GM12878 (cell line): ENCODE measurements at places on chromosomes 2 and 18.

DNA sequence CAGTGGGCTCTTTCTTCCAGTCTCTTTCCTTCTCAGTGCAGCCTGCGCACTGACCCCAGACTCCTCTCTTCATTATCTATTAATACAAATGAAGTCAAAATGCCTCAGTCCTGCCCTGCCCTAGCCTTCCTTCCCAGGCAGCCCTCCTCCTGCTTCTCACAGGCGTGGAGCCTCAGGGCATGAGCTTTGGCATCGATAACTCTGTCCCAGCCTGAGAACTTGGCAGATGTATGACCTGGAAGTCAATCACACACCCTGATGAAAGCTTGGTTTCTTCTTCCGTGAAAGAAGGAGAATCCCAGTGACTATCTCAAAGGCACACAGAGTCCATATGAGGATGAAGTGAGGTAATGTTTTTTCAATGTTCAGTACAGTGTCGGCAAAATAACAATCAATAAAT lies 600.7 kb upstream of the ID2 start:
- no peak for DNase-seq

GRCh38 chr2:217656316-217656715 lies 346.5 kb downstream of the TNS1 start:
- DNase-seq: no peak

- no peak for DNase-seq
Observed at GRCh38 chr2:202344178-202344577, 31.9 kb upstream of the BMPR2 start.

DNA sequence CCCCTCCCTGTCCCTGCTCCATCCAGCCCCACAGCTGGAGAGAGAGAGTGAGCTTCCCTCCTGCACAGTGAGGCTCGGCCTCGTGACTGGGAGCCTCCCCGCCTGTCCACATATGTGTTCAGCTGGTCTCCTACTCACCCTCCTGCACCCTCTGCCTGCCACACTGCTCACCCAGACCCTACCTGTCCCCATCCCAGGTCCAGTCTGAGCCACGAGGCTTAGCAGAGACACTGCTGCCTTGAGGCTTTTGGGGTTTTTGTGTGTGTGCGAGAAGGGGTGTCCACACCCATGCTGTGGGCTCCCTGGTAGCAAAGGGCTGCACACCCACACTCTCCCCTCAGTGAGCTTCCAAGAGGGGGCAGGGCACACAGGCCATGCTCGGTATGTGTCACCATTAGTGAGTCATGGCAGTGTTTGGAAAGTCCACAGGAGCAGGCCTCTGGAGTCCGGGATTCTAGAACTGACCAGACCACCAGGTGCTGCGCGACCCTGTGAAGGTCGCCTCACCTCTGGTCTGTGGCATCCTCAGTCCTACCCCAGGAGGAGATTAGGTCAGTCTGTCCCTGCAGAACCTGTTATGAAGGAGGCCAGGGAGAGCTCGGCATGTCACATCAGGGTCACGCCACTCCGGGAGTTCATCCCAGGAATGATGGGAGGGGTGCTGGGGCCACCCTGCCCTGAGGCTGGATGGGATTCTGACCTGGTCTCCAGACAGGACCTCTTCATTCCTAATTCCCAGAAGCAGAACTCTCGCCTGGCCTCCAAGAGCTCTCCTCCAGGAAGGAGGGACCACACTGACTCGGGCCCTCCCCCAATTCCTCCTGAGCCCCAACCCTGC lies 39.9 kb upstream of the SMAD7 start:
- DNase-seq: no peak

- DNase-seq: no peak
Observed at GRCh38 chr2:22880161-22880560, 504.8 kb upstream of the KLHL29 start.

DNA sequence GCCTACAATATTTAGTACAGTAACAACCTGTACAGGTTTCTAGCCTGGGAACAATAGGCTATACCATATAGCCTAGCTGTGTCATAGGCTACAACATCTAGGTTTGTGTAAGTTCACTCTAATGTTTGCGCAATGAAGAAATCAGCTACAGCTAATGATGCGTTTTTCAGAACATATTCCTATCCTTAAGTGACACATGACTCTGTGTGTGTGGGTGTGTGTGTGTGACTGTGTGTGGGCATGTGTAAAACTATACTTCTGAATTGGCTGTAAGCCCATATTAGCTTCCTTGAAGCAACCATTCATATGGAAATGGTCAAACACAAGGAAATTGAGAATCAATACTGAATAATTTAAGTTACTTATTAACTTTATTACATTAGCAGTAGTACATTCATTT lies 120.8 kb upstream of the SULT1C3 start:
- DNase-seq: no peak

DNA sequence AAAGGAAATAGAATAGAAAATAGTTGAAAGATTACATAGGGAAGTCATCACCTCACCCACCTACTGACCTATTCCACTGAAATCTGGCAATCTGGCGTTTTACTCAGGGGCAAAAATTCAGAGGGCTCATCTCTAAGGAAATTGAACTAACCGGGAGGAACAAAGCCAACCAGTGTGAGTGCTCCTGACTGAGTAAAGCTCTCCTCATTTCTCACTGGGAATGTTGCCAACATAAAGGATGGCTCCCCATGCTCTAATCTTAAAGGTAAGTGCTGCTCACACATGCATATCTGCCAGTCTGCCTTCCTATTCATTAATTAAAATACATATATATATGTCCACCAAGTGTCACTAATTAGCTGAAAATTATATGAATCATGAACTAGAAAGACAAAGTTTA lies 13.5 kb upstream of the DOK6 start:
- no peak for DNase-seq

- DNase-seq: no peak
Observed at GRCh38 chr2:231318436-231318835, 77.1 kb upstream of the B3GNT7 start.

DNA sequence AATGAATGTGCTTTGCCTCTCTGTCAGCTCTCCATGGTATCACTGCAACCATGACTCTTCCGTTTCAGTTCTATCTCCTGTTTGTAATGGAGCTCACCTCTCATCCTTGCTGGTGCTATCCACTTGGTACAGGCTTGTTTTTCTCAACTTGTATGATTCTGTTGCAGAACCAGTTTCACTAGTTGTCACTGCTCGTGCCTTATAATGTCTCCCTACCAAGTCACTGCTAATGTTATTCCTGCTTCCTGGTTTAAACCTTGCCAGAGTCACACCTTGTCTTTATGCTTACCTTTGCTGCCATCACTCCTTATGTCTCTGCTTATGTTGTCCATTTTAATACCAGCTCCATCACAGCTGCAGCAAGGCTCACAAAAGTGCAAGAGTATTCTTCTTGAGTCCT lies 1191.0 kb upstream of the LRRTM1 start:
- DNase-seq: no peak

GRCh38 chr2:105330681-105331375 lies 1.3 kb upstream of the TGFBRAP1 start:
- no peak for DNase-seq

- no peak for DNase-seq
Observed at GRCh38 chr2:97723156-97724072, 10.0 kb downstream of the ZAP70 start.

DNA sequence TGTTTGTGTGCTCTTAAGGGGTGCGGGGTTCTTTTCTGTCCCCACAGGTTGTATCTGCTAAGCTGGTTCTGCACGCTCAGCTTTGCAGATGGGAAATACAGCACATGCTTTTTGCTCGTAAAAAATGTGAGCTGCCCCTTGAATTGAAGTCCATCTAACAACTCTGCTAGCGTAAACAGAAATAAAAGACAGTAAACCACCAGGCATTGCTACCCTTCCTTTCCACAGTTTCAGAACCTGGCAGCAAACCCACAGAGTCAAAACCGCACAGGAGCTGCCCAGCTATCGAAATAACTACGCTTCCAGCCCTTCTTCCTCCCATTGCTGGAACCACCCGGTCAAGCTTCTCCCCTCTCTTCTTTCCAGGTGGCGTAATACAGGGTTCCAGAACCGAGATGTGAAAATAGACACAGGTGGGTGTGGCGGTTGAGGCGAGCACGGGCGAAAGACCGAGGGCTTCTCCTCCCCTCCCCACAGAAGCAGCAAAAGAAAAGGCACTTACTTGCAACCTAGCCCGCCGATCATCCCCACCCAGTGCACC lies 479 bp downstream of the SCN9A start:
- no peak for DNase-seq

GRCh38 chr2:69948032-69948962 lies 13.1 kb downstream of the ASPRV1 start:
- no peak for DNase-seq

DNA sequence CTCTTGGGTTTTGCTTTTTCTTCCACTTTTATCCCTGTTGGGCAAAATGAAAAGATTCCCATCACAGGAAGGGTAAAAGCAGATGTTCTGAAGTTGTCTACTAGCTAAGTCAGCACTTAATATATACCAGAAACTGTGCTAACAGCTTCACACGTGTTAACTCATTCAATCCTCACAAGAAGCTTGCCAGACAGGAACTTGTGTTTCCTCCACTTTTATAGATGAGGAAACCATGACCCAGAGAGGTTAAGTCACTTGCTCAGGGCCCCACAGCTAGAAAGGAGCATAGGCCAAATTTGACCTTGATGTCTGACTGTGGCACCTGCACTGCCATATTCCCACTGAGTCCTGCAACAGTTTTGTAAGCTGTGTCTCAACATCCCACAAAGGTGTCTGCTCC lies 76.8 kb upstream of the EPC2 start:
- DNase-seq: no peak

DNA sequence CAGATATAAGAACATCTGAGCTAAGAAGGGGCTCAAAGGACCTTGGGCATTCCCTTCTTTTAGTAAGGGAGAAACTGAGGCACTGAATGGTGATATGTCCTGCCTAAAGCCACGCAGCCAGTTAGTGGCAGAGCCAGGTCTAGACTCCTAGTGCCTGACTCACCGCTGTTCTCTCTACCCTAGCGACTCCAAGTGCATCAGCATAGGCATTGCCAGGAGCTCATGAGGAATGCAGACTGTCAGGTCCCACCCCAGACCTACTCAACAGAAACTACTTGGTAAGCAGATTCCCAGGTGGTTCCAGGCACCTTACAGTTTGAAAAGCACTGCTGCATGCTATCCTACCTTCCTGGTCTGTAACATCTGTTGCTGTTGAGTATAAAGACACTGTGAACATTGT lies 158.9 kb downstream of the MSH2 start:
- DNase-seq: no peak

DNA sequence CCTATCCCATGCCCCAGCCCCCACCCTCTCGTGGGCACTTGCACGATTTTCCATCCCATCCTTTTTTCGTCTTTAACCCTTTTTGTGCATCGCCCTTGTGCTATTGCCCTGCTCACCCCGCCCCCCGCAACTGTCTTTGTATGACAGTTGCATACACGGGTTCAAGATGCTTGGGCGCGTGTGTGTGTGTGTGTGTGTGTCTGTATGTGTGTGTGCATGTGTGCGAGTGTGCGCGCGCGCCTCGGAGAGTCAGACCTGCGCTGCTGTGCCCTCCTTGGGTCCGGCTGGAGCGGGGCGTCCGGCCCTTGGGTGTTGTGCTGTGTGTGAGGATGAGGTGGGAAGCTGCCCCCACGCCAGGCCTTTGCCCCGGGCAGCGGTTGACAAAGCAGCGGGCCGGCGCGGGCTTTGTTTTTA lies 230.7 kb downstream of the HAUS1 start:
- DNase-seq: no peak

GRCh38 chr2:98474979-98475632 lies 30.4 kb downstream of the INPP4A start:
- no peak for DNase-seq

DNA sequence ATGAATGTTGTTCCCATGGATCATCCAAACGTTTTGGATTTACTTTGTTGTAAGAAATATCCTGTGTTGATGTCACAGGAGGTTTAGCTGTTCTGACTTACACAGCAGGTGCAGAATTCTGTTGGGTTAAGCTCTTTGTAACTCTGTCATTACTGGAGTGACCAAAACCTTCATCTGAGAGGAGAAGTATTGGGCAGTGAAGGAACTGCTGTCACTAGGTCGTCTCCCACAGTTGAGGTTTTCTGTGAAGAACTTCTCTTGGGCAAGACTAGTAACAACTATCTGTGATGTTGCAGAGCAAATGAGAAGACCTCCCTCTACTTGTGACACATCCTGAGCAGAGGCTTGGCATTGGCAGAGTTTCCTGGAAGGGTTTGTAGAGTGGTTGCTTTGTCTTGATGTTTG lies 2.9 kb downstream of the SPTBN1 start:
- no peak for DNase-seq

DNA sequence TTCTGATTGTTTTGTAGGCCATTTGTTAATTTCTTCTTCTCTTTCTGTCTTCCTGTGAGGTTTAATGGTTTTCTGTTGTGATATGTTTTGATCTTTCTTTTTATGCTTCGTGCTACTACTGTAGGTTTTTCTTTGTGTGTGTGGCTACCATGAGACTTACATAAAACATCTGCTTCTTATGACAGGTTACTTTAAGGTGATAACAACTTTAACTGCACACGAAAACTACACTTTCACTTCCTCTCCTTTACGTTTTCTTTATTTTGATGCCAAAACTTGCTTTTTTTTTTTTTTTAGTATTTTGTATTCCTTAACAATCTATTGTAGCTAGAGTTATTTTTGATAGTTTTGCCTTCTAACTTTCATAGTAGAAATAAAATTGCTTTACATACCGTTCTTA lies 691.3 kb downstream of the TSN start:
- no peak for DNase-seq

GRCh38 chr18:59555995-59556659 lies 141.1 kb downstream of the CCBE1 start:
- DNase-seq: no peak

DNA sequence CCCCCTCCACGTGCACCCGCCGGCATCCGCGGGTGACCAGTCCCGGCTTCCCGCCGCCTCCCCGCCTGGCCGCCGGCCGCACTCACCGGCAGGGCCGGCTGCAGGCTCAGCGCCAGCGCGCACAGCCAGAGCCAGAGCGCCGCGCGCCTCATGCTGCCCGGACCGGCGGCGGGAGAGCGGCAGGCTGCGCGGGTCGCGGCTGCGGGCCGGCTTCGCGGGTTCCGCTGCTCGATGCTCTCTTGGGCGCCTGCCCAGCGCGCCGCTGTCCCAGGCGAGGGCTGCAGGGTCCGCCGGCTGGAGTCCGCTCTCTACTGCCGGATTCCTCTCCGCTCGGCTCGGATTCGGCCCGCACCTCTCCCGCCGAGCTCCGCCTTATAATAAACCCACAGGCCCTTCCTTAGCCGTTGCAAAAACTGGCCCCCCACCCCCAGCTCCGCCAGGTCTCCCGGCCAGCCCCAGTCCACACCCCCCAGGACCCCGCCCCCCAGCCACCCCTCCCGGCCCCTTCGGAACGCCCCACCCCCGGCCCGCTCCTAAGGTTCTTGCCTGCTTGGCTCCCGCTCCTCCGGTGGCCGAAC lies at the start of gene SDC1:
Gene SDC1 (minus strand): TSS at position 415 of the 578 bp plus-strand sequence. CDS start 263 bp downstream, at position 152.
- no peak for DNase-seq

GRCh38 chr18:25675123-25675850 lies 323.3 kb upstream of the ZNF521 start:
- DNase-seq: no peak

- no peak for DNase-seq
Observed at GRCh38 chr2:195734931-195735330, 77.9 kb downstream of the SLC39A10 start.

- DNase-seq: no peak
Observed at GRCh38 chr2:35104309-35104708, 1251.3 kb upstream of the CRIM1 start.

GRCh38 chr18:57801761-57802212 lies 1.3 kb downstream of the ATP8B1 start:
- no peak for DNase-seq

GRCh38 chr2:159208438-159208837 lies 78.1 kb downstream of the WDSUB1 start:
- no peak for DNase-seq
